Fibroblast of skin of back (primary cell): ENCODE measurements at places on chromosomes 13 and 19.
A peak's percentile ranks its signal among the peaks of the same experiment; 100 is the strongest.

- no peak for DNase-seq
These were observed 8.9 kb upstream of the FARP1 start for GRCh38 chr13:98133946-98134345.

- no peak for DNase-seq
These were observed 389.5 kb downstream of the KCNRG start for GRCh38 chr13:50404769-50405168.

- DNase-seq = peak; percentile 97
These were observed 47.2 kb downstream of the LYL1 start for GRCh38 chr19:13055213-13056051.

DNA sequence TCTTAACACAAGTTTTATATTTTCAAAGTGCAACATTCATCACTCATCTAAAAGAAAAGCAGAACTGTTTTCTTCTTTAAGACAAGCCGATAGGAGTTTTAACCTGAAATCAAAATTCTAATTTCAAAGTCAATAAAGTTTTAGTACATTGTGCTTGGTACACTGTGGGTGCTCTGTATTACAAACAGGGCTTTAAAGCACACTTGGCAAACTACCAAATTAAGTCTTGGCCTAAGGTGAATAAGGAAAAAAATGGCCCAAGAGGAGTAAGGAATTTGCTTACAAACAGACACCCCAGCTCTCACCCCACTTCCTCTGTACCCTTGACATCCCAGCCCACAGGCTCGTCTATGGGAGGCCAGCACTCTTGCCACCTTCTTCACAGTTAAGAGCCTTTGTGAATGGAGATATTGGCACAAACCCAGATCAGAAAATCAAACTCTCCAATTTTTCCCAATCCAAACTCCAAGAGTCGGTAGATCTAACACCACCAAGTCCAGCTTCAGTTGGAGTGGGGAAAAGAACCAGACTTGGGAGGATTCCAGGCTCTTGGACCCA lies 66.0 kb downstream of the ABCC4 start:
- DNase-seq = no peak
